Gastroesophageal sphincter (tissue), 4 donors: ENCODE measurements at places on chromosomes 3 and 15. TPM values are rescaled to one million over a fixed set of nuclear protein-coding genes. Genes with fewer than 3 reads are reported as not detected.
A peak's percentile ranks its signal among the peaks of the same experiment; 100 is the strongest.

- no peak for ATAC-seq
These were observed 805.8 kb downstream of the NAALADL2 start for GRCh38 chr3:175664911-175665310.

DNA sequence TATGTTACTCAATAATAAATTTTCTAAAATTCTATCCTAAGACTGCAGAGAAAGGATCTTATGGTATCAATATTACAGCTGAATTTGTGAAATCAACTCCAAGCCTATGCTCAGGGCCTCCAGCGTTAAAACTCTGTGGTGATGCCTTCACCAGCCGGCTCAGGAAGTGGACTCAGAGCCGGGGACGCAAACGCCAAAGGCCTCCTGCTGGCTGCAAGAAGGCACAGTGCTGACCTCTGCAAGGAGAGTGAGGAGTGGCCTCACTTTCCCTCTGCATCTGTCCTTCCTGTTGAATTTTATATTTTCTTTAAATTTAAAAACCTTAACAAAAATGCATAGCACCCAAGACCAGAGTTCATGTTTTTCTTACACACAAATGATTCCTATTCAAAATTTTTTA is 48.5 kb downstream of the HERC2 start:
- no peak for ATAC-seq

GRCh38 chr15:99606646-99607045 is 40.9 kb downstream of the MEF2A start:
- no peak for ATAC-seq

The CCRL2 gene
- 0.93 TPM for total RNA-seq

DNA sequence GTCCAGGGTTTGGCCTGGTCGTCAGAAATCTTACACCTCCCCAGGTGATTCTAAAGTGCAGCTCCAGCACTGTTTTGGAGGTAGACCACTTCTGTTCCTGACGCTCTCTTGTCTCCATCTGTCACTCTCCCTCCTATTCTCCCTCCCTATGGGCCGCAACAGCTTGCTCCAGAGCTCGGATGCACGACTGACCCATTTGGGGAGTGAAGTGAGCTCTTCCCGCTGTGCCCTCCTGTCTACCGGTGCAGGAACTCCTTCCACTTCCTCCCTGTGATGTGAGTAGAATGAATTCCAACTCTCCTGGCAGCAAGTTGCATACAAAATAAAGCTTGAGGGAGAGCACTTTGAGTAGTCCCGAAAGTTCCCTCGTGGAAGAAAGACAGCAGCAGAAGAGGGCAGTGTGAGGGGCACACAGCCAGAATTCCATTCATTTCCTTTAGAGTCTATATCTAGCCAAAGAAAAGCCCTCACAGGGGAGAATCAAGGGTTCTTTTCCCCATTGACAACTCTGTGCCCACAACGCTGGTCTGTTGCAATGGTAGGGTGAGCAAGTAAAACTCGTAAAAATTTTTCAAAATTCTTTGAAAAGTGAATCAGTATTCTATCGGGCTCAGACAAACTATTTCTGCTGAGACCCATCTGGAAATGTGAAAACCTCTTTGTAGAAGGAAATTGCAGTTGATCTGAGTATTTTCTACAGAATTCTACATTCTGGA is 39.9 kb upstream of the BDH1 start:
- ATAC-seq: no peak

DNA sequence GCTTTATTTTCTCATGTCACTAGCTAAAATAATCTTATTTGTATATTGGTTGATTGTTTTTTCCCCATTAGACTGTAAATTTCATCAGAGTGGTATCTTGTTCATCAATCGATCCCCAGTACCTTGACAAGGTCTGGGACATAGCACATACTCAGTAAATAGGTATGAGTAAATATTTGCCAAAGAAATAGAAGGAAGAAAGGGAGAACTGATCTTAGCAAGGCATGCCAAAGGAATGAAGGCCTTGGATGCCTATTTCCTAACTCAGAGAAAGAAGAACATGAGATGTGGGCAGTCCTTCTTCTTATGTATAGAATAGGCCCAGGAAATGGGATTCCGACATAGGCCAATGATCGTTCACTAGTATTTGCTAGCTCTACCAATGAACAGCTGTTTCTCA is 54.7 kb downstream of the ISL2 start:
- no peak for ATAC-seq

GRCh38 chr15:90099868-90100831 is 2.1 kb downstream of the IDH2 start:
- peak; percentile 13 for ATAC-seq

DNA sequence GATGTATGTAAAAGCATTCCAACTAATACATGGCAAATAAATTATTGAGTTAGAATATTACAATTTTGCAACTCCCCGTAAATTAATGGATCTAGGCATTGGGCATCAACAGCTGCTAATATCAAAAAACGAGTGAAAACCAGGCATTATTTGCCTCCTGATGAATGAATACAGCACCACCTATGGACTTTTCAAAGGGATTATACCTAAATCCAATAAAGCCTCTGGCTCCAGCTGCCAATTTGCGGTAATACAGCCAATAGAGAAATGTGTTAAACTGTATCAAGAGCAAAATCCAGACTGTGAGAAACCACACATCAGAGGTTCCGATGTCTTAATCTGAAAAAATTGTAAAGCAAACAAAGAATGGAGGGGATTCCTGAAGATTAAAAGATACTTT is 16.3 kb upstream of the A4GNT start:
- ATAC-seq: no peak

GRCh38 chr3:98874602-98875249 is 26.8 kb downstream of the DCBLD2 start:
- no peak for ATAC-seq
